Left ventricle myocardium superior (tissue), 1 donor: ENCODE measurements at places on chromosomes 1 and 21. TPM values are rescaled to one million over a fixed set of nuclear protein-coding genes. Genes with fewer than 3 reads are reported as not detected.

The REN gene
- total RNA-seq: not detected

The RAB42 gene
- total RNA-seq: 1.5 TPM

The GCSAML gene
- not detected for total RNA-seq

The PRKCZ gene
- total RNA-seq: 20.8 TPM

The ESRRG gene
- 51.5 TPM for total RNA-seq

The FCRLB gene
- total RNA-seq: 0.17 TPM

The ZBTB8B gene
- total RNA-seq: not detected

The DCST1 gene
- not detected for total RNA-seq

The GALE gene
- total RNA-seq: 5.1 TPM

The TMEM52 gene
- total RNA-seq: 1.7 TPM

The MARK1 gene
- 16.6 TPM for total RNA-seq

The GBP6 gene
- not detected for total RNA-seq

The PCBP3 gene
- total RNA-seq: 2.7 TPM

The HTR6 gene
- total RNA-seq: not detected

The CLCA4 gene
- total RNA-seq: not detected

The GNG12 gene
- 34.1 TPM for total RNA-seq

The FMO4 gene
- 2.2 TPM for total RNA-seq

The INSRR gene
- 0.72 TPM for total RNA-seq

The TMEM39B gene
- 5.6 TPM for total RNA-seq

The CCDC24 gene
- 1.0 TPM for total RNA-seq

The TDRD5 gene
- not detected for total RNA-seq

The RASSF5 gene
- total RNA-seq: 4.2 TPM

The EVI5 gene
- 21.2 TPM for total RNA-seq

The HMGCL gene
- 33.5 TPM for total RNA-seq

The CFAP74 gene
- total RNA-seq: not detected

The LCE2B gene
- not detected for total RNA-seq

The PEA15 gene
- total RNA-seq: 277 TPM

The LCE1A gene
- total RNA-seq: not detected

The ZBTB8A gene
- total RNA-seq: 2.5 TPM

The CD247 gene
- 0.57 TPM for total RNA-seq

The EDARADD gene
- 3.0 TPM for total RNA-seq

The CDC20 gene
- total RNA-seq: 1.3 TPM

The PRAMEF27 gene
- total RNA-seq: not detected

The ARHGAP29 gene
- total RNA-seq: 25.9 TPM

The TTC34 gene
- total RNA-seq: 0.59 TPM

The GSTM5 gene
- total RNA-seq: 2.6 TPM

The TSACC gene
- not detected for total RNA-seq

The GRIK1 gene
- not detected for total RNA-seq

The BNIPL gene
- total RNA-seq: 0.32 TPM

The JAM2 gene
- 42.6 TPM for total RNA-seq

The REG4 gene
- not detected for total RNA-seq

The RASAL2 gene
- 26.4 TPM for total RNA-seq

The SLAMF8 gene
- total RNA-seq: 2.4 TPM

The BMP8A gene
- not detected for total RNA-seq

The OR2M5 gene
- not detected for total RNA-seq

The OR10Z1 gene
- not detected for total RNA-seq

The OR14K1 gene
- not detected for total RNA-seq

The CD101 gene
- total RNA-seq: 0.45 TPM

The CELA3A gene
- total RNA-seq: not detected

The UMODL1 gene
- total RNA-seq: not detected

The FRRS1 gene
- 3.3 TPM for total RNA-seq

The TFF3 gene
- 5.3 TPM for total RNA-seq

The MAP10 gene
- total RNA-seq: 2.6 TPM

The COL24A1 gene
- 0.82 TPM for total RNA-seq

The CNKSR1 gene
- total RNA-seq: 1.7 TPM

The C1orf94 gene
- not detected for total RNA-seq

The ARV1 gene
- total RNA-seq: 20.4 TPM

The PADI1 gene
- not detected for total RNA-seq

The BSND gene
- not detected for total RNA-seq

The PTPN7 gene
- total RNA-seq: 0.92 TPM
